Urothelium cell line (cell line): ENCODE measurements at places on chromosomes 3 and 15.
A peak's percentile ranks its signal among the peaks of the same experiment; 100 is the strongest.

- no peak for DNase-seq
Observed at GRCh38 chr3:78496501-78496900, 1271.3 kb downstream of the ROBO1 start.

DNA sequence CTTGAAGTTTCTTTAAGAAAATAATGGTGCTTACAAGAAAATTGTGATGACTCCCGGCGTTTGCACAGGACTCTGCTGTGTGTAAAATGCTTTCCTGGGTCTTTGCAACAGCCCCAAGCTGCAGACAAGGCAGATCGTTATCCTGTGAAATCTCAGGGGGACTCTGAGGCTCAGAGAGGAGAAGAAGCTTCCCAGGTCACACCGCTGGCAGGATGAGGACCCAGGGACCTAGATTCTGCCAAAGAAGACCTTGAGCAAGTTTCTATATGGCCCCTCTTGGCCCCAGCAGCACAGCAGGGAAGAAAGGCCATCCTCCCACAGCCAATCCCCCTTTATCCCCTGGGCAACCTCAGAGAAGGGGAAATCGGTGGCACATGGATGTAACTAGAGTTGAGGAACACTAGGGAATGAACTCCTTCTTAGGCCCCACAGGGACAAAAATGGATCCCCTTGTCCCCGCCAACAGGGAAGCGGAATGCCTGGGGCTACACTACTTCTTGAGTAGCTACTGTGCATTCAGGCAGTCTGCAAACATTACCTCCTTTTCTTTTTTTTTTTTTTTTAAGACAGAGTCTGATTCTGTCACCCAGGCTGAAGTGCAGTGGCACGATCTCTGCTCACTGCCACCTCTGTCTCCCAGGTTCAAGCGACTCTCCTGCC lies 72.8 kb downstream of the CPN2 start:
- DNase-seq: no peak

GRCh38 chr3:635393-635792 lies 438.8 kb downstream of the CHL1 start:
- no peak for DNase-seq

DNA sequence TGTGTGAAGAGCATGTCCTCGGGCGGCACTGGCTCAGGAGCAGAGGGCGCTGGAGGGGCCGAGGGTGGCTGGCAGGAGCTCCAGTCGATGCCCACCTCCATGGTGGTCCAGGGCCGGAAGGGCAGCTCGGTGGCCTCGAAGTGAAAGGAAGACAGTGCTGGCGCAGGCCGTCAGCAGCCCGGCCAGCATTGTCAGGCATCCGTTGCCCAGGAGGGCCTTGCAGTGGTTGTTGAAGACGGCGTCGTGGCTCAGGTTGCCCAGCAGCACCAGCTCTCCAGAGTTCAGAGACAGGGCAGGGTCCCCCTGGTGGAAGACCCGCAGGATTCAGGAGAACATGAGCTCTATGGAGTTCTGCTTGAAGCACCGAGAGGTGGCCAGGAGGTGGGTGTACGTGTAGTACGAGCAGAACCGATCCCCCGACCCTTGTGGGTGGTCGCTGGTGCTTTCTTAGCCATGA lies 16.5 kb upstream of the SIAH2 start:
- DNase-seq: no peak

DNA sequence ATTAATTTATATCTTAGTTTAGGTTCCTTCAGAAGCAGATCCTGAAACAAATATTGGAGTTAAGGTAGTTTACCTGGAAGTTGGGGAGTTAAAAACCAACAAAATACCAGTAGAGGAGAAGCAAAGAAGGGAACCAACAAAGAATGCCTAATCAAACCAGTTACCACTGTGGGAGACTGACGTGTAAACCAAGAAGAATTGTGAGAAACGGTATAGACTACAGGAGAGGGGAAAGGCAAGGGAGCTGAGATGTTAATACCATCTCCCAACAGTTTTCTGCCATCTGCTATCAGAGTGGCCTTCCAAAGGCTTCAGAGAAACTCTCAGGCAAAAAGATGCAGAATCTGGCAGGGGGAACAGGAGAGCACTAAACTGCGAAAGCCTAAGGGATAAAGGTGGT lies 53.5 kb downstream of the BFSP2 start:
- DNase-seq: no peak

DNA sequence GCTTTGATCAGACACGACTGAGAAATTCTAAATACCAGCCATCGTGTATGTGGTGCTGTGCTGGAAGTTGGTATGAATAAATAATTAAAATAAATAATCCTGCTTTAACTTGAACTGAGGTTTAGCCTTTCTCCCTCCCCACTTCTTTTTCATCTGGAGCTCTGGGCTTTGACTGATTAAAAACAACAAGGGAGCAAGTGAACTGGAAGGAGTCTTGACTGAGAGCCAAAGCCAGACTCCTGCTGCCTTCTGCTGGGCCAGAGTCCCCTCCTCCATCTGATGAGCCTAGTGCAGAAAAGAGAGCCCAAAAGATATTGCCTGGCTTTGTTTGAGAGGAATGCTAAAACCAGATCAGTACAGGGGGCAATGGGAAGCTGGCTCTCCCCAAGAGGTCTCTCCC lies 96.0 kb downstream of the CCNL1 start:
- no peak for DNase-seq

- no peak for DNase-seq
Observed at GRCh38 chr3:81433675-81434074, 327.8 kb downstream of the GBE1 start.

GRCh38 chr3:184739594-184740505 lies 28.0 kb upstream of the MAGEF1 start:
- DNase-seq: no peak

DNA sequence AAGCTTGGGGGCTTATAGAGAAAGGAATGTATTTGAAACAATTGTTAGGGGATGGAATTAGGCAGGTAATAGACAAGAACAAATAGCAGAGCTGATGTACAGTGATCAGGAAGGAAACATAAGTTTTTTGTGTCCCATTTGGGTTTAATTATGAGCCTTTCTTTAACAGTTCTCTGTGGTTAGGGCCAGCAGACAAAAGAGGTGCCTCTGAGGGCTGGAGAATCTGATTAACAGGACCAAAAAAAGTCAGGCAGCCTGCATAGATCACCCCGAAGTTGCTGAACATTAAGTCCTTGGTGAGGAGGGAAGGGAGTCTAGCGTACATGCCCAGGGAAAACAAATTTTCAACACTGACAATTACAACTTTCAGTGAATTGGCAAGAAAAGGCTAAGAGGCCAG lies 88.6 kb upstream of the SPRED1 start:
- DNase-seq: no peak

DNA sequence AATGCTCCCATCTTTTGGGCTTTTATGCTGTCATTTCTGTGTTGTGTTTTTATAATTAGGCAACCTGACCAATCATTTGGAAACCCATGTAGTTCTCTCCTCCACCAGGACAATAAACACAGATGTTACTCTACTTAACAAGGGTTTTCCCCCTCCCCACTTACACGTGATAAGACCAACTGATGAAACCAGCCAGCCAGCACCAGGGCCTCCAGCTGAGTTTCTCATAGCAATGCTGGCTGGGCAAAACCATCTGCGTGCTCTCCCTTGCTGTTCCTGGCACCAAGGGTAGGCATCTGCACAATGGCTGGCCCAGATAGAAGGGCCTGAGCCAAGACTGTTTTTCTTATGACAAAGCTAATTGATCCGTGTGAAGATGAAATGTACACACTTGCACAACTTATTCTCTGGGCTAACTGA lies 310.4 kb downstream of the PLCL2 start:
- DNase-seq: no peak

- DNase-seq: no peak
Observed at GRCh38 chr3:46369151-46369550, 1.6 kb upstream of the CCR5 start.

- DNase-seq: peak; percentile 73
Observed at GRCh38 chr15:74307827-74308811, 59.3 kb downstream of the CYP11A1 start.

DNA sequence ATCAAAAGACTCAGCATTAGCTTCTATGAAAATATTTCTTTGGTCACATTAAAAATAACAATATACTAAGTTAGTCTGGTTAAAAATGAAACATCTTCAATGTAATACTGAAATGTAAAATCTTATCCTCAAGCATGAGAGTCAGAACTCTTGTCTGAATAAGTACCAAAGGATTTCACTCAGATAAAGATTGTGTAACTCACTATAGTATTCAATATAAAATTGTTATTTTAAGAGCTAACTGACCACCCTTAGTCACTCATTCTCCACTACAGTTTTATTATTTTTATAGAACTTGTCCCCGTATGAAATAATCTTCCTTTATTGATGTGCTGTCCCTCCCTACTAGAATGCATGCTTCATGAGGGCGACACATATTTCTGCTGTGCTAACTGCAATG lies 426.3 kb downstream of the MECOM start:
- DNase-seq: no peak

GRCh38 chr3:18747383-18747782 lies 322.2 kb upstream of the SATB1 start:
- no peak for DNase-seq

- no peak for DNase-seq
Observed at GRCh38 chr15:37094915-37095711, 5.2 kb downstream of the MEIS2 start.

- no peak for DNase-seq
Observed at GRCh38 chr3:55792009-55792408, 304.9 kb upstream of the WNT5A start.

- DNase-seq: peak; percentile 21
Observed at GRCh38 chr3:98733812-98734281, 29.3 kb upstream of the ST3GAL6 start.

DNA sequence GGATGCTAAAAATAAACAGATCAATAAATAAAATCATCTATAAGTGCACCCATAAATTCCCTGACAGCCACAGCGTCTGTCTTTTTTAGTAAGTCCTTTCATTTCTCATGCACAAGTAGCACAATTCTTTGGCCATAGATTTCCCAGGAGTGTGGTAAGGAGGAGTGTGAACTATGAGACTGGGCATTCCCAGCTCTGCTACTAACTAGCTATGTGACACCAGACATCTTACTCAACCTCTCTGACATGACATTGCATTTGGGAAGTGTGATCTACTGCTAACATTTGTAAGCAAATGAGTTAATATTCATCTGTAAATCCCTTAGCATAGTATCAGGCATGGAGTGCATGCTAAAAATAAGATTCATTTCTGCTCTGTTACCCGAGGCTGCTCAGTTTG lies 301.7 kb downstream of the NTRK3 start:
- no peak for DNase-seq

DNA sequence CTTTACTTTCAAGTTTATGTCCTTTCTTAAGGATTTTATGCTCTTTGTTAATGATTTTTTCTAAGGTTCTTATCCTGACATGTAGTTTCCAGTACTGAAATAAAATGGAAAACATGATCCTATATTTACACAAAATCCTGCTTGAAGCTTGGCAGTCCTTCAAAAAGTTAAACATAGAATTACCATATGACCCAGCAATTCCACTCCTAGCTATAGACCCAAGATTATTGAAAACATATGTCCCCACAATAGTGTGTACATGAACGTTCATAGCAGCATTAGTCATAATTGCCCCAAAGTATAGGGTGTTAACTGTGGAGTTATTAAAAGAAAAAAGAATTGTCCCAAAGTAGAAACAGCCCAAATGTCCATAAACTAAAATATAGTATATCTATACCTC lies 33.2 kb downstream of the ITGB5 start:
- no peak for DNase-seq

DNA sequence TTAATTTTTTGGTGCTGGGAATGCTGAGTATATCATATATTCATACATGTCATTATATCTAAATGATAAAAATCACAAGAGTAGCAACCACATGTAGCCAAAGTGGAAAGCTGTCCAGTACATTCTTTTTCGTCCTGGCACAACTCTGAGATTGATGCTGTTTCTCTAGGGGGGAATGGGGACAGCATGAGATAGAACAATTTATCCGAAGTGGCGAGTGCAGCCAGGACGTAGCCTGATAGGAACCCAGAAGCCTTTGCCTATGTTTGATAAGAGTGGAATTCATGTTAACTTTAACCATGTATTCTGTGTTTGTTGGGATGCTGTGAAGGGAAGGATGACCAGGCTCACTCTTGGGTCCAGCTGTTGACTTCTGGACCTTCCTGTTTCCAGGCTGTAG lies 20.9 kb downstream of the PTPRG start:
- DNase-seq: no peak

DNA sequence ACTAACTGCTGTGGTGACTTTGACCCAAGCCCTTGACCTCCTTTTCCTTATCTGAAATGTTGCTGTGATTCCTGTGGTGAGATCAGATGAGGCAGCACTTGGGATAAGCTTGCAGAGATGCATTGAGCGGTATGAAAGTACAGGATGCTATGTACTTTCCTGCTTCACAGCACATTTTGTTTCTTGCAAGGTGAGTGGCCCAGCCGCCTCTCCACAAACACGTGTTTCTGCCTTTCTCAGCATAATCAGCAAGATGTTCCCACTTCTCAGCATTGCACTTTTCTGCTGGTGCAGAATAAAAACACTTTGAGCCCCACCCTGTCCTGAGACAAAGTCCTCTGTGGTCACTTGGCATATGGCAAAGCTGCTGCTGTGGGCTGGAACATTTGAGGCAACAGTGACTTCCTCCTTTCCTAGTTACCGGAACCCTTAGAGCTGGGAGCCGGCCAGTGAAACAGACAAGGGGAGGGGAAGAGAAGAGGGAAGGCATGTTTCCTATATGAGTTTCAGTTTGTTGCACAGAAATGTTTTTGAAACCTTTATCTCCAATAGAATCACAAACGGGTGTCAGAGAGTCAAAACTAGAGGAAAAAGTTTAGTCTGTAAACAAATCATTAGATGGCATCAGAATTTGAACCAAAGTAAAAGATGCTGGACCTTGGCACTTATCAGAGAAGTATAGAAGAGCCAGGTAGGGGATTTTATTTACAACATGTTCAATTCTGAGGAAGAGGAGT lies 5.0 kb downstream of the NUDT16 start:
- DNase-seq: no peak

GRCh38 chr3:66453651-66454463 lies 47.0 kb downstream of the LRIG1 start:
- no peak for DNase-seq

GRCh38 chr15:68773036-68773435 lies 47.7 kb downstream of the ANP32A start:
- no peak for DNase-seq

DNA sequence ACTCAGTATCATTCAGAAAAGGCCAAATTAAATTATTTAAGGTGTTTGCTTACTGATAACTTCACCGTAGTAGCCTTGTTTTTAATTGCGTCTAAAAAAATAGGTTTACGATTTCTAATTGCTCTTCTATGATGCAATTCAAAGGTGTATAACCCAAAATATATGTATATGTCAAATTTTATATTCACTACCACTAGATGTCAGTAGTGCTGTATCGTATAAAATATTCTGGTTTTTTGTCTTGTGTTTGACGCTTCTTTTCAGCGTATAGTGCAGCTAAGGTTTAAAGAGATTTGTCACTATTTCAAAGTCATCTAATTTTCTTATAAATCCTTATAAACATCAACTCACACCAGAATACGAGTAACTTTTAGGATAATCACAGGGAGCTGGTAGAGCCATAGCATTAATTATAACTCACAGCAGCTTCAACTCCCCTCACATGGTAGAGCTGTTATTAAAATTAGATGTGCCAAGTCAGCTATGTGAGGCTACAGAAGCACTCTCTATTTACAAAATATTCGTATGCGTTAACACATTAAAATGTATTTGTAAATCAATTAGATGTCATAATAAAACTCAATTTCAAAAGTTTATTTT lies 3.5 kb downstream of the PFN2 start:
- DNase-seq: peak; percentile 21

- DNase-seq: no peak
Observed at GRCh38 chr15:68420186-68420684, 11.7 kb downstream of the ITGA11 start.

GRCh38 chr3:56860939-56861338 lies 59.2 kb upstream of the ARHGEF3 start:
- DNase-seq: no peak
